ENCODE measurements at places on chromosomes 4 and X.

DNA sequence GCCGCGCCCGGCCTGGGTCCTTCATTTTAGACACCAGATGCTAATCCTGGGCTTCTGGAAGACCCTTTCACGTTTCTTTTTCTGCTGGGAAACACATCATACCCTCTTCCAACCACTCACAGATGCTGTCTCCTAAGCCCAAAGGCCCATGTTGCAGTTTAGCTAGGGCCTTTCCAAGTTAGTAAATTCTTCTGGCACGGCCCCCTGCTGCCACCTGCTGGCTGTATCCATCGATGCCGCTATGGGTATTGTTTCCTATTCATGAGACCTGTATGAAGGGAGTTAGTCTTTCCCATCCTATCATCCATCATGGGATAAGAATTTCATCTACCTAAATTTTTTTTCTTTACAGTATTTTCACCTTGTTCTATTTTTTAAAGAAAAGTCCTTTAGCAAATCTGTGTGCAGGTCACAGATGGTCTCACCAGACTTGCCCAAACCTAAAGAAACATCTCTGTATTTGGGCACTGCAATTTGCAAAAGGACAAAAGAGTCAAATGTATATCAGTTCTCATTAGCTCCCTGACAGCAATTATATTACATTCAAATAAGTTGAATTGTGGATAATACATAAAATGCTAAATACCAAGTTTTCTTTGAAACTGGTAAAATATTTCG, 37.8 kb upstream of the SLC9A7 start:
- peak; percentile 45 for DNase-seq

DNA sequence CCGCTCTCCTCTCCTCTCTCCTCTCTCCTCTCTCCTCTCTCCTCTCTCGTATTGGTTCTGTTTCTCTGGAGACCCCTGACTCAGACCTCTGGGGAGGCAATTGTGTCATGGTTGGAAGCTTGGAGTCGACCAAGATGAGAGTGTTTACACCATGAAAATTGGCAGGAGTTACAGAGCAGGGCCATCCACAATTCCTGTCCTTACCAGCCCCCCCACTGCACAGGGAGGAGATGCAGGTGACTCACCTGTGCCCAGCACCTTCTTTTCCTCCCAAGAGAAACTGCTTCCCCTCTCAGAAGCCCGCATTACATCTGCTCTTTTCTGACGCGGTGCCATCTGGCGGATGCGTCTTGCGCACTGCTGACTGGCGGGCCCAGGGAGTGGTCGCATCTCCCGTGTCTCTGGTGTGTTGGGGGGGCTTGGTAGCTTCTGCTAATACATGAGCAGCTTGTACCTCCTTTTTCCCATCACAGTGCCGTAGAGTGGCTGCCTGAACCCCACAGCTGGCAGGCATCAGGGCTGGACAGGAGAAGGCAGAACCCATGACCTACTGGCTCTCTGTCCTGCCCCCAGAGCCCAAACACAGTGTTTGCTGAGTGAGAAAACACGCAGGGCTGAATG, 31.4 kb upstream of the GPR78 start:
- no peak for DNase-seq

GRCh38 chr4:185576962-185577950, 41.9 kb upstream of the PDLIM3 start:
- no peak for DNase-seq

- no peak for DNase-seq
Observed at GRCh38 chr4:2914256-2915126, 48.7 kb downstream of the NOP14 start.

- DNase-seq, result no peak
Observed at GRCh38 chr4:20538905-20539304, 161.4 kb upstream of the PACRGL start.

GRCh38 chr4:72899214-72899613, 170.3 kb downstream of the COX18 start:
- no peak for DNase-seq

- no peak for DNase-seq
Observed at GRCh38 chrX:109312757-109313156, 169.1 kb downstream of the GUCY2F start.

GRCh38 chrX:134931550-134931949, 59.2 kb upstream of the SMIM10 start:
- no peak for DNase-seq

- no peak for DNase-seq
Observed at GRCh38 chrX:9464435-9465371, at the start of gene TBL1X. TSS of gene TBL1X (plus strand) at chrX:9465058. CDS start at chrX:9653587, 188,529 bp downstream.

- no peak for DNase-seq
Observed at GRCh38 chr4:83536362-83537272, 709 bp downstream of the GPAT3 start.

- peak; percentile 19 for DNase-seq
Observed at GRCh38 chrX:276581-277201, 4.5 kb upstream of the PLCXD1 start.

GRCh38 chr4:3481113-3481531, 18.0 kb downstream of the DOK7 start:
- DNase-seq, result no peak
